Left lung (tissue), 14 donors: ENCODE measurements at places on chromosomes 3 and 15. TPM values are rescaled to one million over a fixed set of nuclear protein-coding genes. Genes with fewer than 3 reads are reported as not detected.

GRCh38 chr3:144175644-144176425 is 204.2 kb downstream of the DIPK2A start:
- no peaks in the 10 kb centered on the region for H3K36me3 ChIP-seq
- peak; percentile 61 for DNase-seq
- H3K27ac ChIP-seq = no peak overlapping the region
- H3K4me3 ChIP-seq = no peak overlapping the region
- no peaks in the 10 kb centered on the region for H3K27me3 ChIP-seq
- no peaks in the 10 kb centered on the region for H3K4me1 ChIP-seq

DNA sequence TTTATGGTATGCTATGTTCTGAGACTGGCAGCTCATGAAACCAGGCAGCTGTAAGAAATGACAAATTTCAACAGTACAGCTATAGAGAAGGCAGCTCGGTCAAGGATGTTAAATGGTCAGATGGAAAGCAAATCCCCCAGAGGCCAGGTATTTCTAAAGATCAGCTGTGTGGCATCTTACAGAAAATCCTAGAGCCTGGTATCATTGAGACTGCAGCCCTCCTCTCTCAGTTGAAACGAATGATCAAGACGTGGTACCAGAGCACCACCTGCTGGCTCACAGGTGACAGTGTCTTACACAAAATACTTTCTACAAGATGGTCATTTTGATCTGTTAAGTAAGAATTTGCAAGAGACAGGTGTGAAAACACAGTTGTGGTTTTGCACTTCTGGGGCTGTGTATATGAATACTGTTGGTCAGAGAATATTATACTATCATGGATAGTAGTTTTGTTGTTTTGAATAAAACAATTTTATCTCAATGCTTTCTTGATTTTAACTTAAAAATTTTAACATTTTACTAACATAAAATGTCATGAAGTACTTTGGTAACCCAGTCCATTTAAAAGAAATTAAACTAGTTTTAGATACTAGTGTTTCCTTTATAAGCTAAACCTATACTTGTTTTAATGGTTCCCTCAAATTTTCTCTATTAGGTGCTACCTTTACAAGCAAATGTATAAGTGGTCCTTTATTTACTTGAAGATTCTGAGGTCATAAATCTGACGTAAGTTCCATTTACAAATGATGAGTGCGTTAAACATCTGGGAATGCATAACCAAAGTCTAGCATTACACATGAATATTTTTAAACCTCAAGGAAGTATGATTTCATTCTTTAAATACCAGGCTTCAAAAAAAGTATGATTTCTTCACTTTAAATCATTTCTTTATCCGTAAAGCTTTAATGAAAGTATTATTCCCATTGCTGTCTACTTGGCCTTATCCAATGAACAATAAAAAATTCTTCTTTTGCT is 121.8 kb downstream of the PDZRN3 start:
- no peaks in the 10 kb centered on the region for H3K27me3 ChIP-seq
- peak; percentile 59 for DNase-seq

DNA sequence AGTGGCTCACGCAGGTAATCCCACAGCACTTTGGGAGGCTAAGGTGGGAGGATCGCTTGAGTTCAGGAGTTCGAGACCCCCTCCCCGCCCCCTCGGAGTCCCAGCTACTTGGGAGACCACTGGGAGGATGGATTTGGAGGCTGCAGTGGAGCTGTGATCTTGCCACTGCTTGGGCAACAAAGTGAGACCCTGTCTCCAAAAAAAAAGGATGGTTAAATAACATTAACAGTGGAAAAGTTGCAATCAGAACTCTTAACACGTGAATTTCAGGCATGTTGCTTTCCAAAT is 1.4 kb upstream of the TMEM87A start:
- H3K36me3 ChIP-seq = no peaks in the 10 kb centered on the region
- peaks cover 62% of the 10 kb centered on the region for H3K4me1 ChIP-seq
- peak overlapping the region; percentile 72 for H3K4me3 ChIP-seq
- no peak for DNase-seq
- no peaks in the 10 kb centered on the region for H3K27me3 ChIP-seq

DNA sequence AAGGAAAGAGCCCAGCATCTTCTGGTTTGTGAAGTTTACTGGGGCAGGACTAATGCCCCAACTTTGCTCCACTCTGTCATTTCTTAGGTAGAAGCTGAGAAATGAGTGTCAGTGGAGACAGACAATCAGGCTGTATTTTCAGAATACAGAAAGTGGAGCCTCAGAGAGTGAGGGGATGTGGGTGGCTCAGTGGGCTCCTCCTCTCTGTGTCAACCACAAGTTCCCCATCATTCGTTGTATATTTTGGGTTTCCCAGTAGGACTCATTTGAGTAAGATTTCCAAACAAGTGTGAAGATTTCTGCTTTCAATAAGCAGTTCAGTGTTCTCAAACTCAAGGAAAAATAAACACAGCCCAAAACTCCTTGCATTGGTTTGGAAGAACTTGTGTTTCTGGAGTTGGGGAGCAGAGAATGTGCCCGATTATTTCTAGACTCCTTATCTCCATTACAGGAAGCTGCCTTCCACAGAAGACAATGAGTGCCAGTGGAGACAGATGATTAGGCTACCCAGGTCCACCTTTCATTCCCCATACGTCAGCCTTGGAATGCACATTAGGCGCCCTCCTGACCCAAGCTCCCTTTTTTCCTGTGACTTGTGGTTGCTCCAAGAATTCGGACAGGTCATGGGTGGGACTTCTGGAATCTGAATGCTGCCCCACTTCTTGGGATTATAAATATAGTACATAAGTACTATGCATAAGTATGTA is 792.1 kb upstream of the LMCD1 start:
- no peak overlapping the region for H3K4me3 ChIP-seq
- H3K4me1 ChIP-seq = no peaks in the 10 kb centered on the region
- no peaks in the 10 kb centered on the region for H3K27me3 ChIP-seq
- H3K27ac ChIP-seq = no peak overlapping the region
- no peaks in the 10 kb centered on the region for H3K36me3 ChIP-seq
- no peak for DNase-seq

DNA sequence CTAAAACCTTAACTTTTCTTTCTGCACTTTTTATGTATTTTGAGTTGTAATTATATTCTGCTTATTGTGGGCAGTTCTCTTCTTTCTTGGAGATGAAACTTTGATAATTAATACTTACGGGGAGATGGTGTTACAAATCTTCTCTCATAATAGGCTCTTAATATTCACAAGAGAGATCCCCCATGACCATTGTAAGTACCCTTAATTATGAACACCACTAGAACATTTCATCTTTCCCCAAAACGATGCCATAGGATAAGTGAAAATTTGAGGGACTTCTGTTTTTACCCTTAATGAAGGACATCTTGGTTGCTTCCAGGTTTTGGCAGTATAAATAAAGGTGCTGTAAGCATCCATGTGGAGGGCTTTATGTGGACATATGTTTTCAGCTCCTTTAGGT is 60.7 kb downstream of the PIAS1 start:
- H3K4me1 ChIP-seq = peaks cover 40% of the 10 kb centered on the region
- peak overlapping the region; percentile 19 for H3K4me3 ChIP-seq
- H3K36me3 ChIP-seq = no peaks in the 10 kb centered on the region
- H3K27me3 ChIP-seq = no peaks in the 10 kb centered on the region

DNA sequence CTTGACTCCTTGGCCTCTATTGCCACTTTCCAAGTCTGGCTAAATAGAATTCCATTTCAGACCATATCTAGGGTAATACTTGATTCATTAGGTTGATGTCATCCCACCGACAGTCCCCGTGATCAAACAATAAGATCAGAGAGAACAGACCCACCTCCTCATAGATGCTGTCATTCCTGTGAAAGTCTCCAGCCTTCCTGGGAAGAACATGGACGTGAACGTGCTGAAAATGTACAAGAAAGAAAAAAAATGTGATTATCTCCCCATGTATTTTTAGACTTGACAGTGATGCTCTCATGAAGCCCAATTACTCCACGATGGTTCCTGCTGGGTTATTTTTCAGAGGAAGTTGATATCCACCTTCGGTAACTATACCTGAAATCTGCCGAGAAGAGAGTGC is 872.4 kb upstream of the CFAP20DC start:
- H3K4me3 ChIP-seq = no peak overlapping the region
- no peaks in the 10 kb centered on the region for H3K27me3 ChIP-seq
- H3K4me1 ChIP-seq = no peaks in the 10 kb centered on the region
- no peaks in the 10 kb centered on the region for H3K36me3 ChIP-seq
- DNase-seq = no peak
- no peak overlapping the region for H3K27ac ChIP-seq

DNA sequence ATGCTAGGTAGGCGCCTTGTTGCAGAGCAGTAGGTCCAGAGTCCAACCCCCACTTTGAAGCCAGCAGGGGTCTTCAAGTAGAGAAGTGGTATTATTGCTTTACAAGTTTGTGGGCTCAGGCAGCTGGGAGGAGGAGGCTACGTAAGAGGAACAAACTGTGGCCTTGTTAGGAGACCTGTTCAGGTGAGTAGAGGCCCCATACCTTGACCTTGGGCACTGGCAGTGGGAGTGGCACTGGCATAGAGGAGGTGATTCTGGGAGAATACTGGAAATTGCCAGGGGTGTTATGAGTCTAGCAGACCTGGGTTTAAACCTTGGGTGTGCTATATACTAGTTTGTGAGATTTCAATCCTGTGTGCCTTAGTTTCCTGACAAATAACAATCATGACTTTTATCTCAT is 34.6 kb upstream of the SCAANT1 start:
- no peaks in the 10 kb centered on the region for H3K36me3 ChIP-seq
- H3K27ac ChIP-seq = no peak overlapping the region
- peaks cover 8% of the 10 kb centered on the region for H3K4me1 ChIP-seq
- H3K27me3 ChIP-seq = no peaks in the 10 kb centered on the region

- H3K27me3 ChIP-seq = no peaks in the 10 kb centered on the region
- no peak overlapping the region for H3K4me3 ChIP-seq
- H3K4me1 ChIP-seq = no peaks in the 10 kb centered on the region
- DNase-seq = no peak
- no peak overlapping the region for H3K27ac ChIP-seq
- no peaks in the 10 kb centered on the region for H3K36me3 ChIP-seq
Measured at GRCh38 chr3:40623567-40623966, 98.8 kb downstream of the ZNF621 start.

DNA sequence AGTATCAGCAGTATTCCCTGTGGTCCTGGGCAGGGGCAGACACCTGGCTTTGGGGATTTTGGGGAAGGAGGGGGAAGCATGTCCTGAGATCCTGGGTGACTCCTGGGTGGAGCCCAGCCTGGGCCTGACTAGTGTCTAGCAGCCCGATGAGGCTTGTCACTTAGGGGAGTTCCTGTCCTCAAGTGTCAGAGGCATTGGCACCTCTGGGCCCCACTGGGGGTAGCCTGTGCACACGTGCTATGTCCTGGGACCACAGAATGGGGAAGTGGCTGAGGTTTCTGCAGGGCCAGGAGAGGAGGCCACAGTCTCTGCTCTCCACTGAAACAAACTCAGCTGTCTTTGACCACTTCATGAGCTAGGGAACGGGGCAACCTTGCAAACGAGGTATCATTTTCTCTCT is 31.5 kb upstream of the ADCY5 start:
- H3K36me3 ChIP-seq = no peaks in the 10 kb centered on the region
- H3K4me1 ChIP-seq = no peaks in the 10 kb centered on the region
- no peak overlapping the region for H3K27ac ChIP-seq
- no peak overlapping the region for H3K4me3 ChIP-seq
- peaks cover 19% of the 10 kb centered on the region for H3K27me3 ChIP-seq
- no peak for DNase-seq

GRCh38 chr3:34727700-34728099 is 911.6 kb upstream of the ARPP21 start:
- no peak overlapping the region for H3K4me3 ChIP-seq
- H3K4me1 ChIP-seq = no peaks in the 10 kb centered on the region
- H3K27me3 ChIP-seq = no peaks in the 10 kb centered on the region
- no peak for DNase-seq

DNA sequence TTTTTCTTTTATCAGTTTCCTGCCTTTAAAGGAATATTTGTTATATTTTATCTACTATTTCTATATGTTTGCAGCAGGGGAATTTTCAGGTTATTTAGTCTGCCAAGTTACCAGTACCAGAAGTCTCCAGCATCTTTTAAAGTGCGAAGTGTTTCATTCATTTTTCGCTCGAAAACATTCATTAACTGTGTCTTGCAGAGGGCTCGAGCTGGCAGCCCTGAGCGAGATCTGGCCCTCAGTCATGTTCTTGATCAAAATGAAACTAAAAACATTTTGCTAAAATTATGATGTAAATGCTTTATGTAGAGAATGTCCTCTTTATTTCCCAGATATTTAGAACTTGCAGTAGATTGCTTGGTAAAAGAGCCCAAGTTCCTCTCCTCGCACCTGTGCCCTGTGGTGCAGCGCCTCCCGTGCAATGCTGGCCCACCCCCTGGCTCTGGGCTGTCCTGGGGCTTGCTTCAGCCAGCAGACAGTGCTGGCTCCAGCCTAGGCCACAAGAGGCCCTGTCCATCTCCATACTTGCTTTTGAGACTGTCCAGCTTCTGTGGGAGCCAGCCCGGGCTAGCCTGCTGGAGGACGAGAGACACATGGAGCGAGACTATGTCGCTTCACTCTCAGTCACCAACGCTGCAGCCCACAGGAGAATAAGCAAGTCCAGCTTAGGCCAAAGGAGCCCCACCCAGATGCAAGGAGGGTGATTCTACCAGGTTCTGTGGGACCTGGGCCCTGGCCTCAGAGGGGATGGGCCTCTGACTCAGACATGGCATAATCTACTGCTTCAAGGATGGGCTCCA is 71.9 kb upstream of the PRR23E start:
- no peak overlapping the region for H3K4me3 ChIP-seq
- H3K36me3 ChIP-seq = no peaks in the 10 kb centered on the region
- no peak for DNase-seq
- no peaks in the 10 kb centered on the region for H3K4me1 ChIP-seq
- no peaks in the 10 kb centered on the region for H3K27me3 ChIP-seq

- no peak within 1 kb of the TSS for H3K27ac ChIP-seq
- H3K27me3 ChIP-seq = peaks cover 19% of the 10 kb centered on the region
- H3K4me1 ChIP-seq = peaks cover 15% of the 10 kb centered on the region
- peak; percentile 87 for DNase-seq
Measured at GRCh38 chr3:12158387-12159226, at the start of gene TIMP4. TSS of gene TIMP4 (minus strand) at chr3:12158912. CDS start at chr3:12158840, 72 bp downstream.

The SH2D7 gene
- polyA plus RNA-seq = 0.56 TPM

The HDC gene
- 1.1 TPM for polyA plus RNA-seq

The TRH gene
- polyA plus RNA-seq = 0.36 TPM

The ACP3 gene
- 4.0 TPM for polyA plus RNA-seq
